Kidney (tissue), 22 donors: ENCODE measurements at places on chromosomes 6 and 20. TPM values are rescaled to one million over a fixed set of nuclear protein-coding genes. Genes with fewer than 3 reads are reported as not detected.

ADGRB3 gene
- 0.26 TPM for polyA plus RNA-seq

ZBP1 gene
- not detected for polyA plus RNA-seq

C6orf118 gene
- polyA plus RNA-seq = 0.67 TPM

GRCh38 chr6:104813552-104813951 is 46.2 kb downstream of the HACE1 start:
- DNase-seq = no peak

DNA sequence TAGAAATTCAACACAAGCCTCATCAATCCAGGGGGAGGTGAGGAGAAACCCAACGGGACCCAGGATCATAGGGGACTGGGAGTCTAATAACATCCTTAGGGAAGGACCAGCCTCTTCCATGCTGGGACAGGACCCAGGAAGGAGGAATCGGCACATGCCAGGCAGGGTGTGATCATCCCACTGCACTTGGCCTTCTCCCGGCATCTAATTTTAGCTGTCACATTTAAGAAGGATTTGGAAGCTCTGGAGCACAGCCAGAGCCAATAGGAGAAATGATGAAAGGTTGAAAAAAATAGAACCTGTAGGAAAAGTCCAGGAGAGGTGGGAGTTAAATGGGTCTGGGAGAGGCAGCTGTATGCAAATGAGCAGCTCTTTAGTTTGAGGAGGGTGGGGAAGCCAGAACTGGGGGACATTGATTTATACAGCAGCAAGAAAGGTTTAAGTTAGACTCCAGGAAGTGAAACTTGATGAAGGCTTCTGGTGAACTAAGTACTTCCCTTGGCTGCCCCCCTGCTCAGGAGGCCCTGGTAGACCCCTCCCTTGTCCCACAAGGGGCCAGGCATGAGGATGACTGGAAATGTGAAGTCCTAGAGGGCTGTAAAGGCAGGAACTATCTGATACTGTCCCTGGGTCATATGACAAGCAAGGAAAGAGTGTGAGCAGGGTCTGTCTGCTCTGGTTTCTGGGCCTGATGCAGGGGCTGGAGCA is 260.3 kb downstream of the LRFN2 start:
- DNase-seq = no peak

- DNase-seq = no peak
Measured at GRCh38 chr6:136486357-136486756, 63.9 kb downstream of the MAP7 start.

DNA sequence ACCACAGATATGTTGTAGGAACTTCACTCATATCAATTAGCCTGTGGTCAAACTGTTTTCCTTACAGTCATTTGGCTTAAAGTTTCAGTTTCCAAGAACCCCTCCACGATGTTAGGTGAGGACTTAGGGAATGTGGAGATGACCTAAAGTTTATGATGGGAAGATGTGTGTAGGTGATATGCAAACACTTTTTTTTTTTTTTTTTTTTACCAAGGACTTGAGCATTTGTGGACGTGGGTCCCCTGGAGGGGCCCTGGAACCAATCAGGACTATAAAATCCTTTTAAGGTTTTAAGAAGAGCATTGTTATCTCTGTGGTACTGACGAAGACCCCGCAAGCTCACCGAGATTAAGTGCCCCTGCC is 478 bp upstream of the MTHFD1L start:
- no peak for DNase-seq

PNLDC1 gene
- polyA plus RNA-seq = 0.34 TPM

DNA sequence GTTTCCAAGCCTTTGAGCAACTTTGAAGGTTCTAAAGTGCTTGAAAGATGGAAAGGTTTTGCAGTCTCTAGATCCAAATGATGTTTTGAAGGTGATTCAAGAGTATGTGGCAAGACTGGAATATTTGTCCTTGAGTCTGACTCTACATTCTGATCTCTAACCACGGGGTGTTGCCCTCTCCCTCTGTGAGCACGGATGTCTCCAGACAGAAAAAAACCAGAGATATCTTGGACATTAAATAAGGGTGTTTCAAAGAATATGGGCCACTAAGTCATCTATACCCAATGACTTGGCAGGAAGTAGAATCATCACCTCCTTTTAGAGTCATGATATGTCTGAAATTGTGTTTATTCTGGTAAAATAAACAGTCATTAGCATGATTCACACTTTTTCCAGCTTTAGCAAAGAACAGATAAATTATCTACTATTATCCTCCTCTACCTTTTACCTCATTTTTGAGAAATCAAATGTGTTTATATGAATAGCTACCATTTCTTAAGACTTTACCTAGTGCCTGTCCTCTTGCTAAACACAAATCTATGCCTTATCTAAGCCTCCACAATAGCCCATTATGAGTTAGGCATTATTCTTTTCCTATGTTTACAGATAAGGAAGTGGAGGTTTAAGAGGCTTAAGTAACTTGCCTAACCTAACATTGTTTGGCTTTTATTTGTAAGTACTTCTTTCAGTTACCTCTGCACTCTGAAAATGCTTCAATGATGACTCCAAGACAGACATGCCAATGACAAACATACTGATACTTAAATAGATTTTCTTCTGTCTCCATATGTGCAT is 384.4 kb downstream of the BMP2 start:
- no peak for DNase-seq

KIFC1 gene
- polyA plus RNA-seq = not detected

MACROD2 gene
- 3.0 TPM for polyA plus RNA-seq

DNA sequence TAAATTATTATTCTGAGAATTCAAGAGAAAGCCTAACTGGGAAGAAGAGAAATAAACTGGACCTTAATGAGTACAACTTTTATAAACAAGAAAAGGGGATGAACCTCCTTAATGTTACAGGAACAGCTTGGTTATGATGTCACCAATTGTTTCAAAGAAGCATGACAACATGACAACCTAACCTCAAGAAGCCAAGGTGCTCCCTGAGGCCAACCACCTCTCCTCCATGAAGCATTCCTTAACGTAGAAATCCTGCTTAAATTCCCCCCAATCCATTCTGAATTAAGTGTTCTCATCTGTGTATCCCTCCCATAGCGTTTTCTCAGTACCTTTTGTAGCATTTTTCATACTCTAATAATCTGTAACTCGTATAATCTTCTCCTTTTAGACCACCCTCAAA is 1.7 kb downstream of the HBS1L start:
- DNase-seq = no peak

DNA sequence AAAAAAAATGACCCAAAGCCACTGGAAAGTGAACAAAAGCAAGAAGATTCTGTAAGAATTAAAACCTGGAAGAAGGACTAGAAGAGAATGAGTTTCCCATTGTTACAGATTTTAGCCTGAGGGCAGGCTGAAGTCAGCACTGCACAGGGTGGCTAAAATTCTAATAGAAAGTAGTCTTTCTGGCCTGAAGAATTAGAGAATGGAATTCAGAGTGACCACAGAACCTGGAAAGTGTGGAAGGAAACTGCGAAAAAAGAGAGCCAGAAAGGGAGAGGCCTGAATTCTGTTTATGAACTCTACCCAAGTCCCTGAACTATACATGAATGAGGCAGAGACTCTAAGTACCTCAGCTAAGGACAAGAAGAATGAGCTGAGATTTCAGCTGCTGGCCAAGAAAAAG is 38.9 kb upstream of the FILIP1 start:
- DNase-seq = no peak

DNA sequence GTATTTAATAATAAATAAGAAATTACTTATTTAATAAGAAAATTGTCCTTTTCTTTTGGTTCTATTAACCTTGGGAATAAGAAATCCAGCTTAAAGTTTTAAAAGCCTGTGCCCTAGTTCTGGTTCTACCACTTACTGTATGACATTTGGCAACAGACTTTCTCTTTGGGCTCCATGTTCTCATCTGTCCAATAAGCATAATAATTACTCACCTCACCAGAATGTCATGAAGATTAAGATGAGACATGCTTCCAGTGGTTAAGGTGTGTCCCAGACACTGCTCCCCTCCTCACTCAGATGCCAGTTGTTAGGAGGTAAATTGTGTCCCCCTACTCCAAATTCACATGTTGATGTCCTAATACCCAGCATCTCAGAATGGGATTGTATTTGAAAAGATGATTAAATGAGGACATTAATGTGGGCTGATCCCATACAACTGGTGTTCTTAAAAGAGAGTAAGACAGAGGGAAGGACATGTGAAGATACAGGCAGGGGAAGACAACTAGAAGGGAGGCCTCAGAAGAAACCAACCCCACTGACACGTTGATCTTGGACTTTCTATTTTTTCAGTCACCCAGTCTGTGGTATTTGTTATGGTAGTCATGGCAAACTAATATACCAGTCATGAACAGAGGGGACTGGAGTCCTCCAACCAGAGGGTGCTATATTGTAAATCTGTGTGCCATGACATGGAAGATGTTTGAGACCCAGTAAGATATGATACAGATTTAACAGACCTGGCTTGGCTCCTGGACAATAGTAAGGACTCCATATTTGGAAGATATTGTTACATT is 6.4 kb upstream of the MICAL1 start:
- no peak for DNase-seq

SNAP25 gene
- 1.4 TPM for polyA plus RNA-seq

GRCh38 chr6:89392823-89393222 is 19.2 kb downstream of the RRAGD start:
- DNase-seq = no peak

COL10A1 gene
- polyA plus RNA-seq = not detected

DNA sequence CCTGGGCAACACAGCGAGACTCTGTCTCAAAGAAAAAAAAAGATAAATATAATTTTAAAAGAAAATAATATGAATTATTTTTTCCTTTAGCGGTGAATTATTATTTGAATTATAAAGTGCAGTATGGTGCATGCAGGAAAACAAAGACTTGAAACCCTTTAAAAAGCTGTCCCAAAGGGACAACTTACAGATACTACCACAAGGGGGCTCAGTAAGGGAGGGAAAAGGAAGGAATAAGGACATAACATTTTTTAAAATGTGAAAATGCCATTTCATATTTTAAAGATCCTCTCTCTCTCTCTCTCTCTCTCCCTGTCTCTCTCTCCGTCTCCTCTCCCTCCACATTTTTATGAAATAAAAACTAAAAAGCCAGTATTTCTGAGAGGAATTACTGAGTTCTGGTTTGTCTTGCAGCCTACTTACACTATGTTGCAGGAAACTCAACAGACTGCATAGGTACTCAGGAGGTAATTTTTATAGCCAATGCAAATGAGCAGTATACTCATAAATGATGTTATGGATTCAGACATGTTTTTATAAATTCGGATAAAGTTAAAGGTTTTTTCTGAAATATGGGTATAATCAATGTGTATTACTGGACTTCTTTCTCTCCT is 455.0 kb upstream of the GJE1 start:
- no peak for DNase-seq

SALL4 gene
- polyA plus RNA-seq = not detected

DNA sequence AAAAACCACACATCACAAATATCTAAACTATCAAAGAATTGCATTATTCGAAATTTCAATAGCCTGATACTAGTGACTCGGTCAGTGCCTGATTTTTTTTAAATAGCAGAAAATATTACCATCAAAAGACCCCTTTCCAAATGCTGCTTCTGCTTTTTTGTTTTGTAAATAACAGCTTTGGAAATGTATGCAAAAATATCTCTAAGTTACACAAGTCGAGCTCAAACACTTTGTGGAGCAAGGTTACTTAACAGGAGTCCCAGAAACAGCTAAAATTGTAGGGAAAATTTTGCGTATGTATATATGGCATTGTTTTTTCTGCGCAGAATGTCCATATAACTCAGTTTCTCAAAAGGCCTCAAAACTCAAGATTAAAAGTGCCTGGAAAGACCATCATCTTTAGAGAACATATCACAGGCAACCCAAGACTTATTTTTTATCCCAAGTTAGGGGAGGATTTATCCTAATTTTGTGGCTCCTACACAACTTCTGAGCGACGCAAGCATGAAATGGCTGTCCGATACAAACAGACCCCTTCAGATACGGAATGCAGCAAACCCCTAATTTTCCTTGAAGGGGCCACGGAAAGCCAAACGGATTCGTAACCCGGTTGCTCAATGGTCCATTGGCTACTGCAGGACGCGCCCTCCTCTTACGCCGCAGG is 1.3 kb downstream of the CEP85L start:
- no peak for DNase-seq

DNA sequence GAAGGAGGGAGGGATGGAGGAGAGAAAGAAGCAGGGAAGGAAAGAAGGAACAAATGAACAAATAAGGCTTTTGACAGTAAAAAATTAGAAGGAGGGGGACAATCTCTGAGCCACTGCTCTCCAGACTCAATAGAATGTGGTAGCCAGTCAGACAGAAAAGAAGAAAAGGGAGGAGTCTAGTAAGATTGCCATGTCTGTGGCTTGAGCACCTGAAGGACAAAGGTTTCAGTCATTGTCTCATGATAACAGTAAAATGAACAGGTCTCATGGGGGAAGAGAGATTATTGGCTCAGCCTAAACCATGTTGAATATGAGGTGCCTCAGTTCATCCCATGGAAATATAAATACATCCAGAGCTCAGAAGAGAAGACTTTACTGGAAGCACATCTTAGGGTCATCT is 14.0 kb upstream of the LOC128125822 start:
- DNase-seq = no peak

DNMT3B gene
- 1.2 TPM for polyA plus RNA-seq

VTA1 gene
- polyA plus RNA-seq = 32.9 TPM

PRKN gene
- polyA plus RNA-seq = 8.6 TPM

IFNGR1 gene
- 42.8 TPM for polyA plus RNA-seq

- DNase-seq = no peak
Measured at GRCh38 chr6:166718516-166718915, 91.5 kb upstream of the RPS6KA2 start.

GATA5 gene
- polyA plus RNA-seq = 6.9 TPM

GRCh38 chr6:7730001-7730783 is 4.3 kb downstream of the BMP6 start:
- no peak for DNase-seq
